Stimulated activated CD4-positive, alpha-beta T cell treated with anti-CD3 and anti-CD28 coated beads, Interleukin-2, amount 100 ng/mL, for 24 hours (primary cell): ENCODE measurements at places on chromosomes 11 and 22.

DNA sequence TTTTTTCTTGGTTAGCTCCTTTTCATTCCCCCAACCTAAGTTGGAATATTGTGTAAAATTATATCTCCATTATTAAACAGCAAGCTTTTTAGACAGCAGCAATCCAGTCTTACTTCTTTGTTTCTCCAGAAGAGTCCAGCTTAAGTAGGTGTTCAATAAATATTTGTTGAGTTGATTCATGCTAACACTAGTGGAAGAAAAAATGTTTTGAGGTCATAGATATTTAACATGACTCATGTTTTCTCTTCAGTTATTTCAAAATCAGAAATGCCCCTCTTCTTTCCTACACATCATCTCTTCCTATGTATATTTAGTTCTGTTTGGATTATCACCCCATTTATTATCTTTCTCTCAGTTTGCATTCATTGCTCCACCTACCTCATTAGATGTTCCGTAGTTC lies 20.3 kb downstream of the CCDC83 start:
- no peak for DNase-seq

GRCh38 chr11:73830261-73830660 lies 42.6 kb downstream of the MRPL48 start:
- no peak for DNase-seq

GRCh38 chr11:65887723-65888162 lies 528 bp downstream of the FIBP start:
- no peak for DNase-seq

GRCh38 chr11:65844231-65844872 lies 10.6 kb downstream of the SNX32 start:
- no peak for DNase-seq

DNA sequence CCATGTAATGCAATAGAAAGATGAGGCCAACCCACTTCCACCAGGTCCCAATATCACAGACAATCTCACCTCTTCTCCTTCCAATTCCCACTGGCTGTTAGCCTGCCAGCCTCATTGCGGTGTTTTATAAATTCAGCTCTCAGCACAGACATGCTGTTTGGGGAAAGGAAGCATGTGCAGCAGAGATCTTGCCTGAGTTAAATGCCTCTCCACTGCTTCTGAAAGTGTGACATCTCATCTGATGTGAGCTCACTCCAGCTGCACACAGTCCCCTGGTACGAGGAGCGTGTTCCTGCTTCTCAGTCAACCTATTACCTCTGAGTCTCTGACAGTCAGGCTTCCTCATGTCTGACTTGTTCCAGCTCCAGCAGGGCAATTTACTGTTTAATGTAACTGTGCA lies 122.7 kb upstream of the GUCY1A2 start:
- no peak for DNase-seq

DNA sequence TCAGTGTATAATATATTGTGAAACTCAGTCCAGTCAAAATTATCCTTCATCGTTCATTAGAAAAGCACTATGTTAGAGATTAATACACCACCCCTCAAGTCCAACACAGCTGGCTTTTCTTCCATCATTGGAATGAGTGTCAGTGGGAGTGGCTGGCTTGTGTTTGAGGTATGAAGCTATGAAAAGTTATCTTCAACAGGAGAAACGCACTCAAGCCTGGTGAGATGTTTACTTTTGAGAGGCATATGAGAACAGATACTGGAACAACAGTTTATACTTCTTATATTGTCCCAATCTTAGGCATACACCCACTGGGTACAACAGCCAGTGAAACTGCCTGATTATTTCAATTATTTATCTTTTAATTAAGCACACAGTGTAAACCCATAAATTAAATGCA lies 34.3 kb downstream of the PLEKHB1 start:
- no peak for DNase-seq

- no peak for DNase-seq
Observed at GRCh38 chr22:25623310-25623734, 58.8 kb downstream of the GRK3 start.

GRCh38 chr11:123216249-123216648 lies 21.2 kb upstream of the CLMP start:
- DNase-seq: no peak

GRCh38 chr11:91686281-91686680 lies 538.3 kb upstream of the FAT3 start:
- no peak for DNase-seq

DNA sequence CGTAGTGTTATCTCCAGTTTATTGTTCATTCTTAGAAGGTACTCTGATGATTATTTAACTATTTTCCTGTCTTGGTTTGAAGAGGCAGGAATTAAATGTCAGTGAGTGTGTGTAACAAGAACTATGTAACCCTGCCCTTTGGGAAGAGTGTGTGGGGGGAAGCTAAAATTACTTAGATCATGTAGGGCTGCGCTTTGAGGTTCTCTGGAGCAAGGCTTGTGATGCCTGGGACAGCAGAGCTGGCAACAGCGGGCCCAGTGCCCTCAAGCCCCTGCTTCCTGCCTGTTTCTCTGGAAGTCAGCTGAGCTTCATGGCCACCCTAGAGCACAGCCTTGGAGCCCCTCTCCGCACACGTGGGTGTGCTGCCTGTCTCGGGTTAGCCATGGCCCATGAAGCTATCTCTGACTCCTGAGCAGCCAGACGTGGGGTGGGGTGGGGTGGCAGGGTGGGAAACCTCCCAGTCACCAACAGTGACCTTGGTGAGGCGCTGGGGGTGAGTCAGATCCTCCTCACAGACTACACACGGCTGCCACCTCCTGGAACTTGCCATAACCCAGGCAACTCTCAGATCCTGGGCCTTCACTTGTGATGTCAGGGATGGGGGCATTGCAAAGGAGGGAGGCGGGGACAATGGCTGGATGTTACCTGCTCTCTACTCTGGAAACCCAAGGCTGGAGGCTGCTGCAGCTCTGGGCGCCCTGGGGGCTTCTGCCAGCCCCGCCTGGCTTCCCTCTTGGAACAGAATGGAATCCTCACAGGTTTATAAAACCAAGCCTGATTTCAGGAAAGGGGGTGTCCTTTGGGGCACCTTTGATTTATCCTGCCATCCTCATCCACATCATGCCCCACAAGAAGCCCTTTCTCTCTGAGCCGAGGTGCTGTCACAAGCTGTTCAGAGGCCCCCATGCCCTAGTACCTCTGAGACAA lies 88.6 kb downstream of the SNX19 start:
- peak; percentile 10 for DNase-seq

DNA sequence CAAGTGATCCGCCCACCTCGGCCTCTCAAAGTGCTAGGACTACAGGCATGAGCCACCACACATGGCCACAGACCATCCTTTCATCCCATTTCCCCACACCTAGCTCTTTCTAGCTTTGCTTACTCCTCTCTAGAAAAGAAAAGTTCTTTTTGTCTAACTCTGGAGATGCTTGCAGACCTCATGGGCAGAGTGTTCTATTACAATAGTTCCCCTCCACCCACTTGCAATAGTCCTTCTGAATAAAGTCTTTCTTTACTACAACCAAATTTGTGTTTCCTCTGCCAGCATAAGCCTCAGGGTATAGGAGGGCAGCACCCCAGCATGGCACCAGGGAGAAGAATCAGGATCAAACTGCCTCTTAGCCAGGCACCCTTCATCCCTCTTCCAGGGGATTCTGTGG lies 18.8 kb upstream of the RTL6 start:
- no peak for DNase-seq

- DNase-seq: no peak
Observed at GRCh38 chr11:17762309-17762974, 27.9 kb downstream of the KCNC1 start.

DNA sequence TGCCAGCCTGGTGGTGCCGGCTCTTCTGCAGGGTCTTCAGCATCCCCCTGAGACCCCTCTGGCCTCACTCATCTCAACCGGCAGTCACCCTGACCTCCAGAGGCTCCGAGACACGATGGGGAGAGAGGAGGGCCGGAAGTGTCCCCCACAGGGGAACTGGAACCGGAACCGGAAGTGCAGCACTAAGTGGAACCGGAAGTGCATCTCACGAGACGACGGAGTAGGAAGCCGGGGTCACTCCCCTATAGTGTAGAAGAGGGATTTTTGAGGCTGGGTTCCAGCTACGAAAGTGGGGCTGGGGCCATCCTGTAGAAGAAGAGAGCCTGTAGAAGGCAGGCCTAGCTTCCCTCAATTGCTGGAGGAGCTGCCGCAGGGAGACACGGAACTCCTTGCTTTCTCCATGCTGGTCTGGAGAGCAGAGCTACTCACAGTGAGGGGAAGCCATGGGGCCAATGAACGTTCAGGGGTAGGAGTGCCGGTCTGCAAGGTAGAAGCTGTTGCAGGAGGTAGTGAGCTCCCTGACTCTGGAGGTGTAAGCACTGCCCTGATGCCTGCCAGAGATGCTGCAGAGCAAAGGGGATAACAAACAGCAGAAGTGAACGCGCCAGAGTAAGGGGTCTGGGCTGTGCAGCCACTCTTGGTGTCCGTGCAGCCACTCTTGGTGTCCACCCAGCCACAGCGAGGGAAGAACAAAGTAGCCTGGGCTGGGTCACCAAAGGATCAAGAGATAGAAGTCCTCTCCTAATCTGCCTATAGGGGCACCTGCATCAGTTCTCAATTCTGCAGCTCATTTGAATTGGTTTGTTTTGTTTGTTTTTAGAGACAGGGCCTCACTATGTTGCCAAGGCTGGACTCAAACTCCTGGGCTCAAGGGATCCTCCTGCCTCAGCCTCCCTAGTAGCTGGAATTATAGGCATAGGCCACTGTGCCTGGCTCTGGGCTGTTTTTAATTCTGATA lies 21.9 kb downstream of the SCUBE1 start:
- DNase-seq: no peak

DNA sequence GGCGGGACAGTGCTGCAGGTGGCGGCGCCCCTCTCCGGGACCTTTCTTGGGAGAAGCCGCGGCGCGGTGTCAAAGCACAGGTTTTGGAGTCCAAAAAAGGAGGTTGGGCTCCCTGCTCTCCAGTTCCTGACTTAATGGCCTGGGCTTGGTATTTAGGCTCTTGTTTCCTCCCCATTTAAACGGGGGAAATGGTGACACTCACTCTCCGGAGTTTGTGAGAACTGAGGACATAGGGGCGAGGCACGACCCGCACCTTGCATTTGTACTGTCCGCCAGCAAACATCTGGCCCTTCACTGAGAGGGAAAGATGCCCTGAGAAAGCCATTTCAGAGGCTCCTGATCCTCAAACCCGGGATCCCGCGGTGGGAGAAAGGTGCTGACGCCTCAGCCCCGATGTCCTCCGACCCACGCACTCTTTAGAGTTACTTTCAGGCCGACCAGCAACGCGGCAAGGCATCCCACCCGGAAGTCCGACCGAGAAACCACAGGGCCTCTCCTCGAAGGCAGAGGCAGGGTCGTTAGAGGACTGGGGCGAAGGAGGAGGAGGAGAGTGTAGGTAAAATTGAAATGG lies 2.9 kb upstream of the WDR74 start:
- DNase-seq: peak; percentile 55

GRCh38 chr22:24995649-24996180 lies 43.2 kb downstream of the KIAA1671 start:
- no peak for DNase-seq

DNA sequence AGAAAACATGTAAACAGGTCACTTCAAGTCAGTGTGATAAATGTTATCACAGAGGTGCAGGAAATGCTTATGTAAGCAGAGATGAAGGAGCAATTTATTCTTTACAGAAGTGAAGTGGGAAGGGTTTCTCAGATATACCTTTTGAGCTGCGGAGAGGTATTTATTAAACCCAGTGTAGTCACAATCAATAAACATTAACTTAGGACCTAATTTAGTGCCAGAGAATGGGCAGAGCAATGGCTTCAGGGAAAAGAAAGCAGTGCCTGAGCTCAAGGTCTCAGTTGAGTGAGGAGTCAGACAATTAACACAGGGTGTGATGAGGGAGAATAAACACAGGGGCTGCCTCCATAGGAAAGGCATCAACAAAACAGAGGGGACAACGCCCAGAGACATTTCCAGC lies 1.9 kb downstream of the MS4A5 start:
- DNase-seq: no peak

DNA sequence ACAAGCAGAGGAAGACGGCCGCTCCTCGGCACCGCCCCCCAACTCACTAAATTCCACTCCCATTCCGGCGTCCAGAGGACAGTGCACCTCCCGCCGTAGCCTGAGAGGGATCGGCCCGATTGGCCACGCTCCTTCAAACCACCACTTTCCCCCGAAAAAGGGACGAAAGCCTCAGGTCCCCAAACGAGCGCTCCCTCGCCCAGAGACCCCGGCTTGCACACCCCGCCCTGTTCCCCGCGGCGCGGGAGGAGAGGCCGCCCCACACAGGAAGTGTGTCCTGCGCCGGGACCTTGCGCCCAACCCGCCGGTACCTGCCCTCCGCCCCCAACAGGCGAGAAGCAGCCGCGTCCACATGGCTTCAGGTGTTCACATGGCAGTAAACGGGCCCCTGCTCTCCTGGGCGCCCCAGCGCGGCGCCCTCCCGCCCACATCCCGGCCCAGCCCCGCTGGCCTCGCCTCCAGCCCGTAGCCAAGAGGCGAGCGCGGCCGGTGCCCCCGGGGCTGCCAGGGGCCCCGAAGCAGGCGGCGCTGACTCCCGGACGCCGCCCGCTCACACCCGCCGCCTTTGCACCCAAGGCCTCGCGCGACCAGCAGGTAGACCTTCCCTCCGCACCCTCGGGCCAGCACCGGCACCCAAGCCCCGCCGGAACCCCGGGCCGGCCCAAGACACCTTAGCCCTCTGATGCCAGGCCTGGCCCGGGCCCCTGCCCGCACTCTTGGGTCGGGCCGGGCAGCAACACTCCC lies 849 bp downstream of the TCF20 start:
- peak; percentile 78 for DNase-seq

- no peak for DNase-seq
Observed at GRCh38 chr11:133895061-133895479, 49.8 kb upstream of the SPATA19 start.

DNA sequence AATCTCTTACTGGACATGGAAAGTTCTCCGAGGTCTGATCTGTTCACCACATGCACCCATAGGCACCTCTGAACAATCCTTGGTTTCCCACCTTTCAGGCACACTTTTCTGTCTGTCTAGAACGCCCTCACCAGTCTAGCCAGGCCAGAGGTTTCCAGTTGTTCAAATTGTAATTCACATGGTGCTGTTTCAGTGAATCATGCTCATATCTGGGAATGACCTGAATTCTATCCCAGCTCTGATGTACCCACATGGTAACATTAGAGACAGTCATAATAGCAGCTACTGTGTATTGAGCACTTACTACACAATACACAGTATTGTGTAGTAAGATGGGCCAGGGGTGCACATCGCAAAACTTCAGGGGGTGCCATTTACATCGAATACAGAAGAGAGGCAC lies 138.2 kb downstream of the COMMD9 start:
- no peak for DNase-seq

GRCh38 chr11:17478070-17478469 lies 1.4 kb upstream of the ABCC8 start:
- no peak for DNase-seq
